ENCODE measurements at places on chromosomes 3 and 15.

GRCh38 chr3:123076496-123077418, 9.9 kb downstream of the PDIA5 start:
- DNase-seq, result no peak

- DNase-seq, result no peak
Measured at GRCh38 chr15:45439521-45440260, 61.3 kb upstream of the GATM start.

- no peak for DNase-seq
Measured at GRCh38 chr3:9119331-9119730, 130.1 kb downstream of the SRGAP3 start.

DNA sequence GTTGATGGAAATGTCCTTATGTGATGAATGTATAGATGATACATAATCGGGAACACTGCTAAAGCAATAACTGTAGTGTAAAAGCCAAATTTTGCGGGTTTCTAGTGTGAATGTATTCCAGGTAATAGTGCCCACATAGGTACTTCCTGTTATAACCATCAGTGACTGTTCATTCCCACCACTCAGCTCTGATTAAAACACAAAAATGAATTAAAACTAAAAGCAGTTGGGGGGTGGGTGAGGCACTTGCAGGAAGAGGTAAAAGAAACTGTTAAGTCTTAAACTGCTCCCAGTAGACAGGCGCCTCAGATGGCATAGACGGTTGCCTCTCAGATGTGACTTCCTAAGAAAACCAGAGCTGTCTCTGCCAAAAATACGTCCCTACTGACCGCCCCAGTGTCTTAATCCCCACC, 893 bp upstream of the MTHFS start:
- no peak for DNase-seq

DNA sequence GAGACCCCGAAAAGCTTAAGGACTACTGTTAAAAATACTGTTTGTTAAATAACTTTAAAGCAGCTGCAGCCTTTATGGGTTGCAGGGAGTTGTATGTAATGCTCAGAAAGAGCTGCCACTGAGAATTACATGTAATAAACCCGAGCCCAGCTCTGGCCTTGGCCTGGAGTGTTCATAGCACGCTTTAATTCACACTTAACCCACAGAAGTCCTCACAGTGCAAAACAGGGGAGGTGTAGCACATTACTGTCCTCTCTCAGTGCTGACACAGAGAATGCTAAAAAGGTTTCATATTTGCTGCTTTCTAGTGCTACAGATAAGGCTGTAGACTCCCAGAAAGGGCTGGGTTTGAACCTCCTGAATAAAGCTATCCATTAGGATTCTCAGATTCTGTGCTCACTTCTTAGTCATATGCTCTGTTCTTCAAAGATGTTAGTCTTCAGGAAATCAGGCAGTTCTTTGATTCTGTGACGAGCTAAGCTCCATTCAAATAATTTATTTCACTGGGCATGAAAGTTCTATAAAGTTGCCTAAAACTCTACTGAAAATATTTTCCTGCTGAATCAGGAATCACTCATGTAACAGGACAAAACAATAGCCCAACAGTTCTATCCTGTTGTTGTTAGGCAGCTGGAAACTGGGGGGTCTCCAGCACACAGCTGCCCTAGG, 108.0 kb downstream of the SENP2 start:
- no peak for DNase-seq

DNA sequence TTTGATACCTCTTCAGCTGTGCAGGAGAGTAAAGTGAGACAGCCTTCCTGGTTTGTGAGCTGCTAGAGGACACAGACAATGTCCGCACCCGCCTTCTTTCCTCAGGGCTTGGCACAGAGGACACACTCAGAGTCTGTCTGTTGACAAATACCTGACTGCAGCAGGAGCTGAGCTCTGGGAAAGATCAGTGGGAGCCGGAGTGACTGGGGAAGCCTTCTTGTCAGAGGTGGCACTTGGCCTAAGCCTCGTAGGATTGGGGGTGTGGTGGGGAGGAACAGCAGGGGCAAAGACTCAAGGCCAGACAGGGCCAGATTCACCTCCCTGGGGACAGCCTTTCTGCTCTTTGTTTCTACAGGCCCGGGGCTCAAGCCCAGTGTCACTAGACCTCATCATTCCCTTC, 3.3 kb upstream of the IL17RC start:
- DNase-seq, result no peak

- no peak for DNase-seq
Measured at GRCh38 chr3:182261041-182261440, 532.3 kb upstream of the ATP11B start.

DNA sequence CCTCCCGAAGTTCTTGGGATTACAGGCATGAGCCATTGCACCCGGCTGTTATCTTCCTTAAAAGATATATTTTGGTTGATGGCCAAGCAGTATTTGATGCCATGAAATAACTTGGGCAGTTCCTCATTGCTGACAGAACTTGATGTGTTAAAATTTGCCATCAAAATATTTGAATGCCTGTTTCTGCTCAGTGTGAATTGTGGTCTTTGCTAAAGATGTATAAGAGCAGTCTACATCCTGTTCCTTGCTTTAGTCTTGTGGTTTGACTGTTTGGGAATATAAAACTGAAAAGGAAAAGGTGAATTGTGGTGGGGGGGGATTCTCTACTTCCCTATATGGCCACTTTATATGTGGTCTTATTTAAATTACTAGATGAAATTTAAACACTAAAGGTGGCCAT, 14.0 kb downstream of the TRIM71 start:
- DNase-seq, result no peak

DNA sequence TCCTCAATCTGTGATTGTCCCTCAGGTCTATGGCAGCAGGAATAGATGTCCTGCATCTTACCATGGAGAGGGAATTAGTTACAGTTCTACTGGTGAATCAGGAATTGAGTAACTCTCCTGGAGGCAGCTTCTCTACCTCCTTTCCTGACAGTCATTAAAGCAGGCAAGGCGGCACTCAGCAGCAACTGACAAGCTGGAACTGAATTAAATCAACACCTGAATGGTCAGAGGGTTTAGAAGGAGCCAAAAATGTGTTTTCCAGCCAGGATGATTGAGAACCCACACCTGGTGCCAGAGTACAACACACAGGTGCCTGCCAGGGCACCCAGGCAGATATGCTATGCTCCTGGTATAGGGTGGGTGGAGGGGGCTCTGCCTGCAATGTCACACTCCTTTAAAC, 43.1 kb upstream of the TIPARP start:
- DNase-seq, result no peak

GRCh38 chr15:56052395-56053045, 59.1 kb upstream of the NEDD4 start:
- DNase-seq, result no peak

DNA sequence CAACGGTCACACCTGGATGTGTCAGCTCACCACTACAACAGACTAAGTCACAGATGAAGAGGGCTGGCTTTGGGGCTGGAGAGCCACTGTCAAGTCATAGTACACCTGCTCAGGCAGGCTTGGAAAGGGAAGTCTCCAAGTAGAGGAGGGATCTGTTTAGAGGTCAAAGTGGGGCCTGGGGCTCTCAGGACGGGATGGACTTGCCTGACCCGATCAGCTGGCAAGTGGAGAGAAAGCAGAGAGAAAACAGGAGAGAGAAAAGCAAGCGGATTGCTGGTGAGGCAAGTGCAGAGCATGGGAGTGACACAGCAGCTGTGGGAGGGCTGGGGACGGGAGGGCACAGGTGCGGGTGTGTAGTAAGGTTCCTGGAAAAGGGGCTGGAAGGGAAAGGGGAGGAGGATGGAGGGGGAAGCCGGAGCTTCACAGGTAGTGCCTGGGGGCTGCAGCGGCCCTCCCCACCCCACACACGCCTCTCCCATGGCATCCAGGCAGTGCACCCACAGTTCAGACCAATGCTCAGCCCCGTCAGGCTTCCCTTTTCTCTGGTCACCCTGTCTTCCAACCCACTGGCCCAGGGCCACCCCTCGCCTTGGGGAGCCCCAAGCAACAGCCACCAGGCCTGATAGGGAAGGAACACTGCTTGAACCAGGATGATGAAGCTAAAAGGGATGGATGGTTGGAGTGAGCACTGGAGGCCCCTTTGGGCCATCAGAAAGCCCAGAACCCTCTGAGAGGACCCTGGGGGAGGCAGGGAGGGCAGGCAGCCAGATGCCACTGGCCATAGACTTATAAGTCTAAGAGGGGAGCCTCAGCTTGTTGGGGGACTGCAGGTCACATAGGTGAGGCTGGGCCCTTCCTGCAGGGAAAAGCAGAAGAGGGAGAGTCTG, 8.5 kb downstream of the RPS17 start:
- DNase-seq, result no peak

GRCh38 chr3:55267206-55267930, 219.7 kb downstream of the WNT5A start:
- DNase-seq, result no peak

GRCh38 chr3:23422517-23422851, 219.4 kb downstream of the UBE2E2 start:
- DNase-seq, result no peak

- DNase-seq, result no peak
Measured at GRCh38 chr3:196621611-196622010, 17.9 kb upstream of the NRROS start.

DNA sequence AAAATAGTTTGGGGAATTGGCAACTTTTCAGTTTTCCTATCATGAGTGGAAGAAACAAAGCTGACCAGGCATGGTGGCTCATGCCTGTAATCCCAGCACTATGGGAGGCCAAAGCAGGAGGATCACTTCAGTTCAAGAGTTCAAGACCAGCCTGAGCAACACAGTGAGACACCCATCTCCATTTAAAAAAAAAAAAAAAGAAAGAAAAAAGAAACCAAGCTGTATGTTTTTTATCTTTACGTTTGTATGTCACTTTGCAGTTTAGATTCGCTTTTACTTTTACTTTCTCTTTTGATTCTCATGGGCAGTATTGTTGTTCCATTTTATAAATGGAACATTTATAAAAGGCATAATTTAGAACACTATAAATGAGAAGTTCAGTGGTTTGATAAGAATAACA, 31.2 kb upstream of the TNIK start:
- DNase-seq, result no peak

DNA sequence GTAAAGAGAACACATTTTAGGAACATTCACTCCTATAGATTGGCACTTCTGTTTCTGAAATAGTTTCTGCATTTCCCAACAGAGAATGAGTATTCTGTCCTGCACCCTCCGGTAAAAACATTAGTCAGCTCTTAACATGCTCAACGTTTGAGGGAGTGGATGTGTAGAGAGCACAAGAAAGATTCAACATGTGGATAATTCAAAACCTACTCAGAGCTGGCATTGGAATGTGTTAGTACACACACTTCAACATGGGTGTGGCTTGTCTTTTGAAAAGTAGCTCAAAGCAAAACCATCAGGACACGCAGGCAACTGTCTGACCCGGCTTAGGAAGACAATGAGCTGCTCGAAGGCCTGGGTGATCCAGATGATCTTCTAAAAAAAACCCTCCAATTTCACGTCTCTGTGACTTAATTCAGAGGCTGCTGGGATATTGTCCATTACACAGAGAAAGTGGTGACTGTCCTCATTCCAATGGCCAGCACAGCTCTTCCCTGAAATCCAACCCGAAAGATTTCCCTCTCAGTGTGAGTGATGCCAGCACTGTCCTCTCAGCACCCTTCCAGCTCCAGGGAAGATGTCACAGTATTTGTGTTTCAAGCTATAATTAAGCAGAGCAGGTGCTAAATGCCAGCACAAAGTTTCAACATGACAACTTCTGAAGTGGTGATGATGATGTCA, 18.1 kb downstream of the FBN1 start:
- DNase-seq, result no peak

GRCh38 chr3:115760716-115761115, 137.4 kb downstream of the GAP43 start:
- no peak for DNase-seq

DNA sequence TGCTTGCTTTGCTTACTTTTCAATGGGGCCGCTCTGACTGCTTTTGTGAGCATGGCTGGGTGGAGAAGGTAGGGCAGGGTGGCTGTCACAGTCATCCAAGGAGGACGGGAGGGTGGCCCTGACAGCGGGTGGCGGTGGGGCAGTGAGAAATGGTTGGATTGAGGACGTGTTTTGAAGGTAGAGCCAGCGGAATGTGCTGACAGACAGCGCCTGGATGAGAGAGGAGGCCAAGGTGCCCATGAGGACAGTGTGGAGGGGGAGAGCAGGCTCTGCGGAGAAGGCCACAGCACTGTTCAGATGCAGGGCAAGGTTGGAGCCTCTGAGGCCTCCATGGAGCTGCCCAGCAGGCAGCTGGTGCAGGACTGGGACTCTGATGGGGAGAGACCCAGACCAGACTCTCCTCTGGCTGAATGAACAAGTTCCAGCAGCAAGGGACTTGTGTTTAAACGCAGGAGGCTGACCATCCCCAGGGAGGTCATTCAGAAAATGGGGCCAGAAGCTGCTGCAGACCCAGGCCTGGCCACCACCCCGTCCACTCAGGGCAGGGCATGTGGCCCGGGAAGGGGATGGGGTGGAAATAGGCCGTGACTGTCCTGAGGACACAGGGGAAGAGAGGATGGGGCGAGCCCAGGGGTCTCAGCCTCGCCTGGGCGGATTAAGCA, 120.3 kb upstream of the PRR20G start:
- DNase-seq, result no peak
